Tibial nerve (tissue), 4 donors: ENCODE measurements at places on chromosomes 3 and 15. TPM values are rescaled to one million over a fixed set of nuclear protein-coding genes. Genes with fewer than 3 reads are reported as not detected.

GRCh38 chr3:46995901-46996562, 16.6 kb downstream of the NBEAL2 start:
- DNase-seq, result no peak

GRCh38 chr3:37668431-37668817, 193.3 kb upstream of the CTDSPL start:
- peak; percentile 28 for DNase-seq

GRCh38 chr3:57783186-57784088, 27.3 kb downstream of the SLMAP start:
- no peak for DNase-seq

GRCh38 chr15:34709866-34710265, 44.9 kb downstream of the GJD2 start:
- no peak for DNase-seq

DNA sequence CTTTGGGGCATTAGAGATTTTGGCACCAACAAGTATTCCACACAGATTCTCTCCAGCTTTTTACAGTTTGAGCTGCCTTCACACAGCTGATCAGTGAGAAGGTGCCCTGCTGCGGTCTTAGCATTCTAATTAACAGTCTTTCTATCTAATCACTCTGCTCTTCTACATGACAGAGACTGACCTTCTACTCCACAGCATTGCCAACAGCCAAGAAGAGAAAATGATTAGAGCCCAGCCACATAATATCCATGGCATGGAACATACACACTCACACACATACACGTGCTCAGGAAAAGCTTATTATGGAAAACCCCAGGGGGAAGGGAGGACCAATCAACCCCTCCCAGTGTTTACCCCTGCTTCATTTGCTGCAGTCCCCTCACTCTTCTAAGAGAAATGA, 76.1 kb upstream of the PPP2R3A start:
- DNase-seq, result no peak

- DNase-seq, result no peak
Measured at GRCh38 chr3:40718209-40718608, 193.4 kb downstream of the ZNF621 start.

DNA sequence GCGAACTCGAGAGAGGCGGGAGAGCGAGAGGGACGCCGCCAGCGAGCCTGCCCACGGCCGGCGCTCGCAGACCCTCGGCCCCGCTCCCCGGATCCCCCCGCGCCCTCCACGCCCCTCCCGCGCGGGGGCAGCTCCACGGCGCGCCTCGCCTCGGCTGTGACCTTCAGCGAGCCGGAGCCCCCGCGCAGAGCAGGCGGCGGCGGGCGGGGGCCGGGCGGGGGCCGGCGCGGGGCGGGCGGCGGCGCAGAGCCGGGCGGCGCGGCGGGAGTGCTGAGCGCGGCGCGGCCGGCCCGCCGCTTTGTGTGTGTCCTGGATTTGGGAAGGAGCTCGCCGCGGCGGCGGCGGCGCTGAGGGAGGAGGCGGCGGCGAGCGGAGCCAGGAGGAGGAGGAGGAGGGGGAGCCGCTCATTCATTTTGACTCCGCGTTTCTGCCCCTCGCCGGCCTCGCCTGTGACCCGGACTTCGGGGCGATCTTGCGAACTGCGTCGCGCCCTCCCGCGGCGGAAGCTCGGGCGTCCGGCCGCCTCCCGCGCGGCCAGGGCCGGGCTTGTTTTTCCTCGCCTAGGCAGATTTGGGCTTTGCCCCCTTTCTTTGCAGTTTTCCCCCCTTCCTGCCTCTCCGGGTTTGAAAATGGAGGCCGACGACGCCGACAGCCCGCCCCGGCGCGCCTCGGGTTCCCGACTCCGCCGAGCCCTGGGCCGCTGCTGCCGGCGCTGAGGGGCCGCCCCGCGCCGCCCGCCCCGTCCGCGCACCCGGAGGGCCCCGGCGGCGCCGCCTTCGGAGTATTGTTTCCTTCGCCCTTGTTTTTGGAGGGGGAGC, 524 bp downstream of the IGF1R start:
- DNase-seq, result peak; percentile 39

- DNase-seq, result no peak
Measured at GRCh38 chr15:87416591-87417257, 839.8 kb downstream of the NTRK3 start.

DNA sequence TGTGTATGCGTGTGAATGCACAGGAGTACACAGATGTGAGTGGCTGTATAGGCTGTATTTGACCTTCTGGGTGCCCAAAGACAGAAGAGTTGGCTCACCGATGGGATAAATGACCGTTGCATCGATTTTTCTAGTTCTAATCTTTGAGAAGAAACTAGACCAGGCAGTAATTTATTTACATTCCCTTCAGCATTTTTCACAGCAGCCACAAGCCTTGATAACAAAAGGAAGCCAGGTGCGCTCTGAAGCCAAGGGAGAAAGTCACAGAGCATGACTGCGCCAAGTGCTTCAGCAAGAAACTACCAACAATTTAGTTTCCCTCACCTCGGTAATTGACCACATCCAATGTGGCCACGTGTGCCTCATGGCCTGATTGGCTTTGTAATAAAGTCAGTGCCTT, 5.9 kb upstream of the FAM3D start:
- DNase-seq, result no peak

- no peak for DNase-seq
Measured at GRCh38 chr3:189937302-189938127, 183.2 kb downstream of the P3H2 start.

- DNase-seq, result no peak
Measured at GRCh38 chr15:54564166-54564565, 585.9 kb downstream of the UNC13C start.

- DNase-seq, result no peak
Measured at GRCh38 chr3:170180079-170180907, 1.2 kb downstream of the PHC3 start.

GRCh38 chr3:39668420-39668819, 141.0 kb upstream of the MYRIP start:
- no peak for DNase-seq

- no peak for DNase-seq
Measured at GRCh38 chr3:139827833-139828232, 107.2 kb upstream of the CLSTN2 start.

- DNase-seq, result peak; percentile 16
Measured at GRCh38 chr3:25033407-25034029, 394.5 kb upstream of the RARB start.

DNA sequence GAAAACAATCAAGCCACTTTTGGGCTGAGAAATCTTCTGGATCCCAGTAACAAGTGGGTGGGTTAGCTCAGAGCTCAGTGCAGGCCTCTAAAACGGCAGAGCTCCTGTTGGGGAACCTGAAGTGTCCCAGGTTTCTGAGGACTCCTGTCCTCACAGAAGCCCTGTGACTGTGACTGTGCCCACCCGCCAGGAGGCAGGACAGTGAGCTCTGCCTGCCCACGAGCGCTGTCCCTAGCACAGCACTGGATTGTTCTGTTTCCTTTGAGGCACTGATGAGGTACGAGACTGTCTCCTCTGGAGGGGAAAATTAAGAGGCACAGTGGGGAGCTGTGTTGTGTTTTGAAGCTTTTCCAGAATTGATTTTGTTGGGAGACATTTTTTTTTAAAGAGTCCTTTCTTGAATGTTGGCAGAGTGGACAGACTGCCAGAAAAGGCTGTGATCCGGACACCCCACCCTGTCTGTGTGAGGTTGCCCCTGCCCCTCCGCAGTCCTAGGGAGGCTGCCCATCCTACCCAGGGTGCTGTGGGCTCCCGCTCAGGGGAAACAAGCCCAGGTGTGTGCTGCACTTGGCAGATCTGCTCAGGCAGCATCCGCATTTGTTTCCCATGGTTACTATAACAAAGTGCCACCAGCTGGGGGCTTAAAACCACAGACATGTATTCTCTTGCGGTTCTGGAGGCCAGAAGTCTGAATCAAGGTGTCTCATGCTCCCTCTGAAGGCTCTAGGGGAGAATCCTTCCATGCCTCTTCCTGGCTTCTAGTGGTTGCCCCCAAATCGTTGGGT, 66.6 kb upstream of the LARS2 start:
- no peak for DNase-seq

DNA sequence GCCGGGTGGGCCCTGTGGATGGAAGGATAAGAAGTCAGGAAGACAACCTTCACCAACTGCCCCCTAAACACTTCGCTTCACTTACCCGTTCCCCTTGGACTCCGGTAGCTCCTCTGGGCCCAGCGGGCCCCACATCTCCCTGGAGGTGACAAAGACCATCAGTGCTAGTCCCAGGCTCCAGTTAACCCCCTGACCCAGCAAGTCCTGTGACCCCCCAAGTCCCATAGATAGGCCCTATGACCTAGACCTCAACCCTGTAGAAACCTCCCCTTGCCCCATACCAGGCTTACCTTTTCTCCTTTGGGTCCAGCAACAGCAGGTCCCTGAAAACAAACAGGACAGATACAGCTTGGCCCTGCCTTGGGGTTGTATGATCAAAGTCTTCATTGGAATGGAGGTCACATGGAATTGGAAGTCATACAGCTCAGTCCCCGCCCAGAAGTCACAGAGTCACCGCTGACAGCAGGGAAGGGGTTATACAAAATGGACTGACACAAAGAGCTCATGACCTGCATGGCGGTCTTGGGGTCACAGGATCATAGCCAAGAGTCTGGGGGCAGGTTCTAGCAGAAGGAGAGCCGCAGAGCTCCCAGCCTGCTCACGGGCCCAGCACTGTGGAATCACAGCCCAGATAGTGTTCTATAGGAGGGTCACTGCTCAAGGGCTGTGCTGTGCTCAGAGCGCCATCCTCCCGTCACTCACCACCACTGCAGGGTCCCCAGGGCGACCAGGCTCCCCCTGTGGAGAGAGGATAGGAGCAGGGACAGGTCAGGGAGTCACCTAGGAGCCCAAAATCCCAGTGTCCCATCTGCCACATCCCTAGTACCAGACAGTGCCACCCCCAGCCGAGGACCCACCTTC, 13.3 kb downstream of the COL7A1 start:
- no peak for DNase-seq

- no peak for DNase-seq
Measured at GRCh38 chr3:59451800-59452746, 402.2 kb upstream of the CFAP20DC start.

DNA sequence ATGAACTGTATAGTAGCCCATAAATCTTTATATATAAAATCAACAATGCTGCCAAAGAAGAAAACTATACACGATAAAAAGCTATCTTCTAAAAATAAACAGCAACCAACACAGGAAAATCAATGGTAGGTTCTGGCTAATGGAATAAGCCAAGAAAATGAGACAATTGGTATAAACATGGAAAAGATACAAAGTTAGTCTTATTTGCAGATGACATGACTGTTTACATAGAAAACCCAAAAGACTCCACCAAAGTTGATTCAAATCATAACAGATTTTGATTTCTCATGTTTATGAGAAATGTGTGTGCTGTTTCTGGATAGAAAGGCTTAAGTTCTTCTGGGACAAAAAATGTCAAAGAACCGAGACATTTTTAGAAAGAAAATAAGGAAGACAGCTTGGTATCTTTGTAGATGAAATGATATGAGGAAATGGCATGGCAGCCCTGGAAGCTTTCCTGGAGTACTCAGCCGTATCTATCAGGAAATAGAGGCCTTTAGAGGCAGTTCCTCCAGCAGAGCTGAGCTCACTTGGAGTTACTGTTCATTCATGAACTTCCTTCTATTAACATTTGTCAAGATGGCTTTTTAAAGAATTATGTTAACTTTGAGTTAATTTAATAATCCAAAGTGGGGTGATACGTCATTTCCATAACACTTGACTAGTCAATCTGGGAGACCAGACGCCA, 36.7 kb upstream of the VILL start:
- DNase-seq, result no peak

DNA sequence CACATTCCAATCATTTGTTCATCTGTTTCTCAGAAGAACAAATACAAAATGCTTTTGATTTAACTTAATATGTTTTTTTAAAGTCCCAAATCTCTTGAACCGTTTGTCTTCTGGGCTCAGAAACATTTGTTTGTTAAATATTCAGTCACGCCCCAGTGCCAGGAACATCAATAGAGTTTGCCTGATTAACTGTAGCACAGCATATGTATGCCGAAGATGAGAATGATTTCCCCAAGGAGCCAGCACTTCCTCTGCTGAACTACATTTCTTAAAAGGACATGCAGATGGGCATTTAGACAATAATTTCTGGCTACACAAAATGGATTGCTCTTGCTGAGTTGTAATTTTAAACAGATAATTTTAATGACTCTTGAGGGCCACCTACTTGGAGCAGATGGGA, 191.6 kb upstream of the FAM3D start:
- no peak for DNase-seq

DNA sequence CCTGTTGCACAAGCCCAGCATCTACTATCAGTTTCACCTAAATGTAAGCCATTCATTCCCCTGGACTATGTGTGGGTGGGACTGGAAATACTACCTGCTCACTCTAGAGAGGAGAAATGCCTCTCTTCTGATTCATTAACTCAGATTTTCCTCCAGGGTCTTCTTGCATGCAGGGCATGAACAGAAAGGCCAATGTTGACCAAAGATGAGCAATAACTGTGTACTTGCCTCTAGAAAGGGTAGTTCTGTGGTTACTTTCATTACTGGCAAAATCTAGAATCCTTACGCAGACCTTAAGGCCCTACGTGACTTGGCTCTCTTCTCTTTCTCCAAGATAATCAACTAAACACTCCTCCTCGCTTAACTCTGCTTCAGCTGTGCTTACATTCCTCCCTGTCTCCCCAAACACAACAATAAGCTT, 81.4 kb upstream of the PSMD6 start:
- no peak for DNase-seq

GRCh38 chr15:36497901-36498300, 81.5 kb upstream of the CDIN1 start:
- DNase-seq, result no peak

DNA sequence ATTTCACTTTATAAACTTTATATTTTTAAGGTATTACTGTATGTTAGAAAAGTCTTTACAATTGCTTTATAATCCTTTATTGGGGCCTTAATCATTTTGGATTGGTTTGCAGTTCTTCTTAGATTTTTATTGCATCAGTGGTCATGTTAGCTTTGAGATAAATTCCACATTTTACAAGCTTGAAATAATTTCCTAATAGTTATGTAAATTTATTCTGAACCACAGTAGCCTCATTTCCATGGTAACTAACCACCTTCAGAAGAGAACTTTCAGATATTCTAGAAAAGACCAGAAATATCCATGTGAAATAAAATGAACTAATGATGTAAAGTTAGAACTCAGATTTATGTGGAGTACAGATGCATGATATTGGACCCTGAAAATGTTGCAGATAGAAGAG, 94.2 kb downstream of the NEO1 start:
- DNase-seq, result no peak

- DNase-seq, result no peak
Measured at GRCh38 chr15:81284256-81285031, 39.5 kb downstream of the STARD5 start.

The SERPINI2 gene
- total RNA-seq, result not detected

The RAD51 gene
- not detected for total RNA-seq

The TEX55 gene
- not detected for total RNA-seq

The LEKR1 gene
- total RNA-seq, result 3.7 TPM

The POPDC2 gene
- 3.3 TPM for total RNA-seq

The SERPINI1 gene
- 15.5 TPM for total RNA-seq

The KLHL40 gene
- total RNA-seq, result not detected

The ZXDC gene
- 70.0 TPM for total RNA-seq

The ALDH1L1 gene
- total RNA-seq, result 34.5 TPM

The CPNE9 gene
- not detected for total RNA-seq

The SCN11A gene
- 0.21 TPM for total RNA-seq

The CFAP100 gene
- not detected for total RNA-seq

The EIF1B gene
- total RNA-seq, result 32.9 TPM
